Epithelial cell of esophagus (primary cell): ENCODE measurements at places on chromosomes 3 and 15.

DNA sequence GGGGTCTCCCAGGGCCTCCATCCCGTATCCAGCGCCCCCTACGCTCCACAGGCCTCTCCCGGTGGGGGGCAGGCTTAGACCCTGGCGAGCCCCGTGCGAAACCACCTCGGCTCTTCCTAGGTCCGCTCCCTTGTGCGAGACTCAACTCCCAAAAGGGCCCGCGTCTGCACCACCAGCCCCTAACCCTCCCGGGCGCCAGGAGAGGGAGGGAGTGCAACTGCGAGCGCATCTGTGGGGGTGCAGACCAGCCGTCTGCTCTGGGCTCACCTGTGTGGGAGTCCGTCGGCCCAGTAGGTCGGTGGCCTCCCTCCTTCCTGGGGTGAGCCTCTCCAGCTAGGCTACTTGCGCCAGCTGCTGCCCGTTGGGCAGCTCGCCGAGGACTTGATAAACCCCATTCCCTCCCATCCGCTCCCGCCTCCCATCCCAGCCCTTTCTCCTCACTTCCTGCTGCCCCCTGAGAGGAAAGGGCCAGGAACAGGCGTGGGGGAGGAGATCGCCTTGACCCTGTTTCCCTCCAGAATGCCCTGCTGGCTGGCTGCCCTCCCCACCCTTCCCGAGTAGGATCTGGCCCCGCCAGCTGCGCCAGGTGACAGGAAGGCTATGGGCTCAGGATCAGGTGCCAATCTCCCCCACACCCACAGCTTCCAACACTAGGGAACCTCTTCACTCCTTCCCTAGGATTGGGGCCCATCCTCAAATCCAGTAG, at the start of gene HYAL2:
Gene HYAL2, minus strand, starts transcription at position 360 of the 706 bp plus-strand sequence. CDS start 2,256 bp downstream, outside the sequence.
- DNase-seq, result no peak

GRCh38 chr3:549636-550035, 353.1 kb downstream of the CHL1 start:
- no peak for DNase-seq

- no peak for DNase-seq
These were observed 26.2 kb upstream of the COMMD4 start for GRCh38 chr15:75309711-75310110.

GRCh38 chr15:41284427-41285177, 47.8 kb downstream of the OIP5 start:
- peak; percentile 17 for DNase-seq

DNA sequence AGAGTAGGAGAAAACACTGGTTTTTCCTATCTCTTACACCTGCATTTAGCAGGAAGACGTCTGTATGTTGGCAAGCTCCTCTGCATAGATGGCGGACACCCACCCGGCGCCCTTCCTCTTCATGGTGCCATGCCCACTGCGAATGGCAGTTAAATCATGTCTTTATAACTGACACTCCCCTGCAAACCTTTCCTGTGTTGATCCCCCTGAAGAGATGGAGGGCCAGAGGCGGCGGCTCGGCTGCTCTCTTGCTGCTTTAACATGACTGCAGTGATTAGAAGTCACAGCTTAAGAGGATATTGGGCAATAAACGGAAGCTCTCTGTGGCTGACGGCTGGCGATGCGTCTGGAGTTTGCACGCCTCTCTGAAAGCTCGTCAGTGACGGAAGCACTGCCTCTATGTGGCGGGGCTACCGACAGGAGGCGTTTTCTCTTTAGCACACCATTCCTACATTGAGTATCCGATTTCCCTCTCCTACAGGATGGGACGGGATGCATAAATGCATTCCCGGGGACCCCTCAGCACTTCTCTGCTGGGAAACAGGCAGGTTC, 25.5 kb upstream of the SNRPA1 start:
- DNase-seq, result peak; percentile 33

GRCh38 chr3:197882586-197882985, 67.4 kb upstream of the RPL35A start:
- no peak for DNase-seq

- peak; percentile 20 for DNase-seq
These were observed 37.0 kb downstream of the FOXL2 start for GRCh38 chr3:138909904-138910303.

DNA sequence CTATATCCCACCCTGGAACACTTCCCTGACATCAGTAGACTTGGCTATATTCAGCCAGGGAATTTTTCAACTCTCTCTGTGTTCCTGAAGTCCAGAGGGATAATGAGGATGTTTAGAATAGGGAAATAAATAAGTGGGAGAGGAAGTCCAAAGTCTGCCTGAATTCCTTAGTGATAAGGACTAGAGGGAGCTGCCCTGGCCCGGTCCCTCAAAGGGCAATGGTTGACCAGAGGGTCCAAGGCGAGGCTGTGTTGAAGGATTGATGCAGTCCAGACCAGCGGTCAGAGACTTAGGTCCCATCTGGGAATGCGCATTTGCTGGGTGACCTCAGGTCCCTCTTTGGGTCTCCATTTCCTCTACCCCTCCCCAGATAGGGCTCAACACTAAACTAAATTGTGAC, 7.9 kb downstream of the VIPR1 start:
- no peak for DNase-seq

DNA sequence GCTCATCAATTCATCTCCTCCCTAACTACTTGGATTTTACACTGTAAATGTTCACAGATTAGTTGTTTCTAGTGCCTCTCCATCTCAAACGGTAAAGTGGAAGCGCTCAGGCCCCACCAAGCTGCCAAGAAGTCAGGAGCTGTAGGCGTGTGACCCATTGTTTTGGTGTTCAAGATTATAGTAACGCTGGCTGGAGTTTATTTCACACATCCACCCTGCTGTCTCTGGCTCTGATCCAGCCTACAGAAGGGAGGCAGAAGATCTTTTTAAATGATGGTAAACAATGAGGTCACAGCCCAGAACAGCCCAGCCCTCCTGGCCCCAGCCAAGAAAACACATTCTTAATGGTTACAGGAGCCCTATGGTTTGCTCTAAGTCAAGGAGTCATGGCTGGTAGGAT, 25.7 kb upstream of the GALNT15 start:
- DNase-seq, result peak; percentile 44

GRCh38 chr15:37616215-37616614, 318.2 kb upstream of the TMCO5A start:
- peak; percentile 8 for DNase-seq

DNA sequence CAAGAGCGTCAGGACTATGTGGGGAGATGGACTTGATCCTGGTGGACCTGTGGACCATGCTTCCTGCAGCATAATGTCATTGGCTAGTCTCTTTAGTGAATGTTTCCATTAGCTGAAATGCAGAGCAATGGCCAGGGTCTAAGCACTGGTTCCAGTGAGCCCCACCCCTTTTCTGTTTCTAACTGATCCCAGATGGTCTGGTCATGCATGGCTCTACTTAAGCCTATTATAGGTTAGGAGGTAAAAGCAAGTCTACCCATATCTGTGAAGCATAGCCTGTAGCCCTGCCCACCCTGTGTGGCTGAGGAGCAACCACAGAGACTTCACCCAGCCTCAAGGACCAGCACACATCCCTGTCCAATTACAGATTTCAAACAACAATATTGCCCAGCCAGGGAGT, 419.2 kb downstream of the ZNF385D start:
- DNase-seq, result no peak

DNA sequence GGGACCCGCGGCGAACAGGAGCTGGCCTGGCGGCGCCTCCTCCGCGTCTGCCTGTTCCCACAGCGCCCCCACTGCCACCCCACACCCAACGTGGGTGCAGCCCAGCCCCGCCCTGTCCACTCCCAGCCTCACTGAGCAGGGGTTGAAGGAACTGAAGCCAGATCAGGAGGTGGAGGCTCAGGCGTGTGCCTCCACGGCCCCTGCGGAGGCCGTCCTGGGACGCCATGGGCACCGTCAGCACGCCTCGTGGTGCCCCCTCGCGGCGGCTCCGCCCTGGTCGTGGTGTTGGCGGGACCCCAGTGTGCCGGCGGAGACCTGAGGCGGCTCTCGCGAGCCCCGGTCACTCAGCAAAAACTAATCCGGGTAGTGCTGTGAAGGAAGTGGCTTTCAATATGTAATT, 39.0 kb upstream of the PRSS50 start:
- DNase-seq, result no peak

GRCh38 chr3:97070302-97070701, 255.9 kb downstream of the EPHA6 start:
- DNase-seq, result peak; percentile 44

DNA sequence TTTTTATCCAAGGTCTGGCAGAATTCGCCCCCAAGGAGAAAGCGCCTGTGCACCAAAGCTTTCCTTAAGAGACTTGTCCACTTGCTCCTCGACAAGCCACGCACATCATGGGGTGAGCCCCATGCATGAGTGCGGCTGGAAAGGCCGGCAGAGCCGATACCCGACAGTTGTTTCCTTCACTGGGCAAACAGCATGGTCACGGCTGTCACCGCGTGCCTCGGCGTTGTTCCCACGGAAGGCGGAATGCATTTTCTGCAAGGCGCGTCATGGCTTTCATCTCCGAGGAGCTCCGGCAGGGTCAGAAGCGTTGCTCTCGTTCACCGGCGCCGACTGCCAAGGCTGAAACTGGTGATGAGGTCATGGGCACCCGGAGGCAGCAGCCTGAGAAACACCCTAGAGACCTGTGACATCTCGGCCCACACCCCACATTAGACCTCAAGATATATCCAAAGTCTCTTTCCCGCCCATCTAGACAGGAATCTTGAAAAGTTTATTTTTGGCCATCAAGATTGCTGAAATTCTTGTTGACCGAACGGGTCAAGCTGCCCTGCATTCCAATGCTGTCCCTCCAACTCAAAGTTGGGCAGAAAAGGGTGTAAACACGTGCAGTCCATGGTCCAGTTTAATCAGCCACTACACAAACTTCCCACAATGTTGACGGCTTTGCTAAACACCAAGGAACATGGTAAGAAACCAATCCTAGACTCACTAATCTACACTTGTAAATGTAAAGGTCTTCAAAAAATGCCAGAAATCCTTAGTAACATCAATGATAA, 604 bp upstream of the TJP1 start:
- peak; percentile 85 for DNase-seq

- no peak for DNase-seq
These were observed 1.3 kb downstream of the SPSB4 start for GRCh38 chr3:141052201-141053069.

DNA sequence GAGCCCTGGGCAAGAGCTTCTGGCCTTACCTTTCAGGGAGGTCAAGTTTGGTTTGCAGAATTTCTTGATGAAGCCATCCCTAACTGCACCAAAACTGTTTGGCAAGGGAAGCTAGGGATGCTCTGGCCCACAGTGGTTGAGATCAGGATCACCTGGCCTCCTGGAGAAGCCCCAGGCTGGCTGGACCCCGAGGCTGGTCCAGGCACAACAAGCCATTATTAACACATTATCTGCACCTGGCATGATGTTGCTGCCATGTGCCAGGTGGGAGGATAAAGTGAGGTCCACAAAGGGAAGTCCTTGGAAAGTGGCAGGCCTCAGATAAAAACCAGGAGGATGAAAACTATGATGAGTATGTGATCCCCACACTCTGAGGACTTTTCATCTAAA, 35.9 kb upstream of the DUSP7 start:
- no peak for DNase-seq

DNA sequence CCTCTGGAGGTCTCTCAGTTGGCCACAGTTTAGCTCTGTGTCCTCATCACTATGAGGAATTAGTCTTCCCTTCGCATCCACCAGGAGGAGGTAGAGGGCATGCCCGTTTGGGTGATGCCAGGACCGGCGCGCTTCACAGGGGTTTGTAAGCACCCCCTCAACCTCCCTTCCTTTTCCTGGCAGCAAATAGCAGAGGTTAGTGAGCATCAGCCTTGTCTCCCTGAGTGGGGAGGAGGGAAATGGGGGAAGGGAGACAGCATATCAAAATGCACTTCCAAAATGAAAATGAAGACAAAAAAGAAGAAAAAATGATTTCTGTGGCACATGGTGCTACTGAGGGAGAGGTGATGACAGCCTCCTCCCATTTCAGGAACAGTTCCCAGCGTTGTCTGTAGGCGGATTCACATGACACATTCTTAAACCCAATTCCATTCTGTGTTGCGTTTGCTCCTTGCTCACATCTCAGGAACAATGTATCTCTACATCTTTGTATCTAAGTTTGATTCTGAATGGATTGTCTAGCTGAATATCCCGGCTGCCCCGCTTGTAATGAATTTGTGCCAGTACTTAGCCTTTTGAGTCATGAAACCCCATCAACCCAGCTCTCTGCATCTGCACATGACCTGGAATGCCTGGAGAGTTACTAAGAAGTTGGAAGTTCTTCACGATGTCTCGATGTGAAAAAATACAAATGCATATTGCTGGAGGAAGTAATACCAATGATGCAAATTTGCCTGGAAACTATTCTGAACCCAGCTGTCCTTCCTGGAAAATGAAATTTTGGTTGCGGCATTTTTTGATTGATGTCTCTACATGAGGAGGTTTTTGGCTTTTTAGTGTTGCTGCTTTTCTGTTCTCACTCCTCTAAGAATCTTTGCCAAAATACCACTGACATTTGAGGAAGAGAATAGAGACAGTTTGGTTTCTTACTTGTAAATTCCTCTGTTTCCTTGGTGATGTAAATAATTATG, 45.2 kb downstream of the TYRO3 start:
- peak; percentile 67 for DNase-seq

GRCh38 chr15:94075349-94075748, 156.0 kb upstream of the MCTP2 start:
- DNase-seq, result no peak

GRCh38 chr3:55882006-55882405, 394.9 kb upstream of the WNT5A start:
- DNase-seq, result no peak

DNA sequence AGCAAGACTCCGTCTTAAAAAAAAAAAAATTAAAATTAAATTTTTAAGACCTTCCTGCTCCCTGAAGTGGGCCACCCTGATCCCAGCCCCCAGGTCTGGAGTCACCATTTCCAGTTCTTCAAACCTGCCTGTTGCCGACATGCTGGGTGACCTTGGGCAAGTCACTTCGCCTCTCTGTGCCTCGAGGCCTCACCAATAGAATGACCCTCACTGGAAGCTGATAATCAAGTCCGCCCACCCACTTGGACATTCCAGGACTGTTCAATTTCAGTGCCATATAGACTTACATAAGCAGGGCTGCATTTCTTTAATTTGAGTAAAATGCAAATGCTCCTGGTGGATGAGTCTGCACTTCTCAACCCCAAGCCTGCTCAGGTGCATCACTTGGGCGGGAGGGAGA, 39.3 kb upstream of the FURIN start:
- no peak for DNase-seq

DNA sequence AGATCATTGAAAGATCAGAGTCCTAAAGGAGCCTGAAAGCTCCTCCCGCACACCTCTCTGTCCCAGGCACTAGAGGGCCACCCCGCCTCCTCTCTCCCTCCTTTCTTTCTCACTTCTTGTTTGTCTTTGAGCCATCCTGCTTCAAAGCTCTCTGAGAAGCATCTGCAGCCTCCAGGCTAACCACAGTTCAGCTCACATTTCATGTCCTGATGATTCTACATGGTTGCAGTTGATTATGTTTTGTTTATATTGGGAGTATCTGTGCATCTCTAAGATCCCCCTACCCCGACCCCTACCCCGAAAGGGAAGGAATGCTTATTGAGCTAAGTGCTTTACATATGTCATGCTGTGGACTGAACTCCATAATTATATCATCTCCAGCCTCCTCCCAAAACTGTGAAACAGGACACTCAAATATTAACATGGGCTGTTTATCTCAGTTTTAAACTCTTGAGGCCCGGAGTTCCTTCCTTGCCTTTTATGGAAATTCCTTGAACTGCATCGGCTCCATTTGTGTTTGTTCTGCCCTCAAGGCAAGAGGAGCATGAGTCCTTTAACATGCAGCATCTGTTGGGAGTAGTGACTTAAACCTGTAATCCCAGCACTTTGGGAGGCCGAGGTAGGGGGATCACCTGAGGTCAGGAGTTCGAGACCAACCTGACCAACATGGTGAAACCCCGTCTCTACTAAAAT, 30.9 kb downstream of the MGLL start:
- peak; percentile 60 for DNase-seq

GRCh38 chr15:68653031-68653635, 74.3 kb downstream of the CORO2B start:
- no peak for DNase-seq

- no peak for DNase-seq
These were observed 9.6 kb upstream of the LRRFIP2 start for GRCh38 chr3:37183976-37184375.
